DMS79 (cell line): ENCODE measurements at places on chromosomes 2 and 18.

DNA sequence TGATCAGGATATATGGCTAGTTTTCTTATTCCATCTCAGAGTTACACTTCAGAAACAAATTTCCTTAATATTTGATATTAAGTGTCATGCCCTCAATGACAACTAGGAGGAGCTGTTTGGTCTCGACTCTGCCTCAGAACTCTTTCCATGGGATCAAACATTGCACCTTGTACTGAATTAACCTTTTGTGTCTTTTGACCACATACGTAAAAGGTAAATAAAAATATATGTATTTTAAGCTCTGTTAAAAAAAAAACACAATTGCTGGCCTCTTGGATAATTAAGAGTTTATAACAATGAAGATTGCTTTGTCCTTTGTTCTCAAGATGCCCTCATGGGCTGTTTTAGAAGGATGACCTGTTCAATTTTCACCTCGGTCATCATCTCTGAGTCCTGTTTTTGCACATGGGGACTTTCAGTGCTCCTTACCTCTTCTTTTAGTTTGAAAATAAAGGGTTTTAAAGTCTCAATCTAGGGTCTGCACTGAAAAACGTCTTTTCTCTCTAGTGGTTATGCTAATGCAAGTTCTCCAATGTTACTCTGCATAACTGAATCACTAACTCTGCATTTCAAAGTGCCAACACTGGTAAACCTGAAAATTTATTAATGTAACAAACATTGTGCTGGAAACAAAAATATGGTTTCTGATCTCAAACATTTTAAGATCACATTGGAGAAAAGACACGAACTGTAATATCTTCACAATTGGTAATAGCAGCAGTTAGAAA is 18.8 kb upstream of the FN1 start:
- no peak for DNase-seq

DNA sequence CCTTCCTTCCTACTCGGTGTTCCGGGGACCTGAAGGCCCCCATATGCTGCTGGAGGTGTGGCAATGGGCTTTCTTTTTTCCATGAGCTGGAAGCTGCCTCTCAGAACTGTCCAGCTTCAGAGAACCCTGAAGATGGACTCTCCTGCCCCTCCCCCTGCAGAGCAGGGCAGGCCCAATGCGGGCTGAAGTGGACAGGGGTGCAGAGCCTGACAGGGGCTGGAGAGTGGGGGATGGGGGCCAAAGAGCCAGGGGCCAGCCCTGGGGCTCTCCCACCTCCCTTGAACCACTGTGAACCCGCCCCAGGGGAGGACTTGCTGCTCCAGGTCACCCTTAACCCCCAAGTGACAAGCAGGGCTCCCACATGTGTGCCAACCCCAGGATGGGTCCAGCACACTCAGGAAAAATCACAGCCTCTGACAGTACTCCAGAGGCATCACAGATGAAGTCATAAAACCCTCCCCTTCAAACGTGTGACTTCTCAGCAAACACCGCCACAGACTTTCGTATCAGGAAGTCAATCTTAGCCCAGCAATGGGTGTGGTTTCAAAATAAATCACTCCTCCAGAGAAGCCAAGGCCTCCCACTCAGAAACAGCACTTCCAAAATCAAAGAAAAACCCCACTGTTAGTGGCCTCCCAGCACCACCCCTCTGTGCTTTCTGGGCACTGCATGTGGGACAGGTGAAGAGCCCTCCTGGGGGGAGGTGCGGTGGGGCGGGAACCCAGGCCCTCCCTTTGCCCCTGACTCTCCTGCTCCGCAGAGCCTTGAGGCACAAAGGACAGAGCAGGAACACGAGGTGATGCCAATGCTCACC is 135.8 kb downstream of the HDAC4 start:
- DNase-seq: no peak

DNA sequence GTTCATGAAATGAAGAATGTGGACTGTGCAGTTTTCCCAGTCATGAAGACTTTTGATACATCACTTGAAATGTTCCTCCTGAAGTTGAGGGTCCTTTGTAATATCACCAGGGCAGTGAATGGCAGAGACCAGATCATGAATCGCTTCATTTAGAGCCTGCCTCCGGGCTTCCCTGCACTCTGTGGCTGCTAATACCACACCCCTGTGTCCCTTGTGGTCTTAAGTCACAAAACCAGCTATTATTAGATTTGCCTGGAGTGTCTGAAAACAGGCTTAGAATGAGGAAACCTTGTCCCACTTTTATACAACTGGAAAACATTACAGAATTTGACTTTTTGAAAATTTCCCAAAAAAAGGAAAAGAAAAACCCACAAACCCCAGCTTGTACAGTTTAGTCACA is 147.9 kb downstream of the MGAT5 start:
- DNase-seq: no peak

- peak; percentile 54 for DNase-seq
Observed at GRCh38 chr2:235666213-235666781, 172.5 kb downstream of the AGAP1 start.

GRCh38 chr2:148680462-148680861 is 35.9 kb downstream of the EPC2 start:
- DNase-seq: no peak

DNA sequence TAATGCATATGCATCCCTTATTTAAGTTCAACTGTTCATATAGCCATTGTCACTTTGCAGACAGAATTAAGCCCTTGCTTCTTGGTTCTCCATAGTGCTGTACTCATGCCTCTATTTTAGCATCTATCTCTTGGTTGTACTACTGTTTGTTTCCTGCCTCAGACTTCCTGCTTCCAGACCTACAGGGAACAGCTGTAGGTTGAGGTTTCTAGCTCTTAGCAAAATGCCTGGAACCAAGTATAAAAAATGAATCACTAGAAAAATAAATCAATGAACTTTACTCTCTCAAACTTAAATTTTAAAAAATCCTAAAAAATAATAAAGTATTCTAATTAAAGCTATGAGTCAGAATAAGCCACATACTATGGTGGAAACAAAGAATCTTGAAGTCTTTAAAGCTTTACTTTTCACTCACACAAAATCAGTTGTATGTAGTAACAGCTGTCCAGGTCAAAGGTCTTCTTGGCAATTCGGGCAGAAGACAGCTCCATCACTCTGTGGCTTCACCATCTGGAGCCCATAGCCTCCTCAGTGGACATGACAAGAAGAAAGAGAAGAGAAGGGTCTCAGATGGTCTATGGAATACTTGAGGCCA is 1228.1 kb upstream of the GYPC start:
- DNase-seq: no peak

- no peak for DNase-seq
Observed at GRCh38 chr2:240997141-240997855, 1.1 kb upstream of the SNED1 start.

- no peak for DNase-seq
Observed at GRCh38 chr2:145744541-145745386, 1224.8 kb upstream of the ZEB2 start.

GRCh38 chr2:56448403-56449001 is 264.7 kb downstream of the CCDC85A start:
- no peak for DNase-seq

DNA sequence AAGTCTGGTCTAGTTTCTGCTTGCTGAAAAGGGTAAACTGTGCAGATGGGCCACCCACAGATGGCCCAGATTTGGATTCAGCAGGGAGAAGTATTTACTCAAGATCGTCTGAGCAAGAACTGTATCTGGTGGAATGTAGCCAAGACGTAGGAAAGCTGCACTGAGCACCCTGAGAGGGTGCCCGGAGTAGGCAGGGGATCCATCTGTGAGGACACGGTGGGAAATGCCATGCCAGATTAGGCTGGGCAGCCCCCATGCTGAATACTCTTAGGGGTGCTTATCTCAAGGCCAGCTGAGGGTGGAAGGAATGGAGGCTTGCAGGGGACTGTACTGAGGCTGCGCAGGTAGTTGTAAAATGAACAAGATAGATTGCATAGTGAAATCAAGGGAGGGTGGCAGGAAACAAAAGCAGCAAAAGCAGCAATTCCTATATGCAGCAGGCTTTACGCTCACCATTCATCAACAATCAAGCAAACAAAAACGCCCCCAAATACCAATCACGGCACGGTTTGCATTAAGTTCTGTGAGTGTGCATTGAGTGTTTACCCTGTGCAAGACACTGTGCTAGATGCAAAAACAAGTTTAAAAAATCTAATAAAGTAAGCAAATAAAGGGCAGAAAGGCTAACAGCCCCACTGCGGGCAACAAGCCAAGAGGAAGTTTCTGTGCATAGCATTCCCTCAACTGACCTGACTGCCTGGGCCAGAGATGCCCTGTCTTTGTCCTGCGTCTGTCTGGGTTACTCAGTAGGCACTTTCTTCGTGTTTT is 32.2 kb upstream of the LPIN2 start:
- DNase-seq: peak; percentile 67

DNA sequence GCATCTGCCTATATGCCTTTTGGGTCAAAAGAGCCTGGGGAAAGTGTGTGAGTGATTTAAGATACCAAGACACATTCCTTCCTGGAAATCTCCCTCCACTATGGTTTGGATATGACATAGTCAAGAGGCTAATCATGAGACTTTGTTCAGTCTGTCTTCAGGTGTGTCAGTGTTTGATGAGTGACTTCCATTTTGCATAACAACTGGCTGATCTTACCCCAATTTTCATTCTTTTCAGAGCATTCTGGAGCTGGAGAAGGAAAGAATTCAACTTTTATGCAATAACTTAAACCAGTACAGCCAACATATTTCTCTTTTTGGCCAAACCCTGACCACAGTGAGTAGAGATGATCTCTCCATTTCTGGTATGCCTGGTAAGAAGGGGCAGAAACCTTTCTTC is 39.4 kb downstream of the SPC25 start:
- DNase-seq: no peak

- no peak for DNase-seq
Observed at GRCh38 chr2:127853671-127854070, 4.3 kb downstream of the POLR2D start.

DNA sequence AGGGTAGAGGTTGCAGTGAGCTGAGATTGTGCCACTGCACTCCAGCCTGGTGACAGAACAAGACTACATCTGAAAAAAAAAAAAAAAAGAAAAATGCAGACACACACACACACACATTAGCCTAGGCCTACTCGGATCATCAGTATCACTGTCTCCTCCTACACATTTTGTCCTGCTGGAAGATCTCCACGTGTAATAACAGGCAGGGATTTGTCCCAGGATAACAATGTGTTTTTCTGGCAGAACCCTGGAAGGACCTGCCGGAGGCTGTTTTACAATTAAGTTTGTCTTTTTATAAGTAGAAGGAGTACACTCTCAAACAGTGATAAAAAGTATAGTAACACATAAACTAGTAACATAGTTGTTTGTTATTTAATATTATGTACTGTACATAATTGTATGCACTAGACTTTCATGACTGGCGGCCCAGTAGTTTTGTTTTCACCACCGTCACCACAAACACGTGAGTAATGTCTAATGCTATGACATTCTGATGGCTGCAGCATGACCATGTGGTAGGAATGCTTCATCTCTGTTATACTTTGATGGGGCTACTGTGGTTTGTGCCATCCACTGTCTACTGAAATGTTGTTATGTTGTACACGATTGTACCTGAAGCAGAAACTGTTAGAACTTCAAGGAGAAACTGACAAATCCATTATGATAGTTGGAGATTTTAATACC is 130.6 kb downstream of the ATP9B start:
- no peak for DNase-seq

DNA sequence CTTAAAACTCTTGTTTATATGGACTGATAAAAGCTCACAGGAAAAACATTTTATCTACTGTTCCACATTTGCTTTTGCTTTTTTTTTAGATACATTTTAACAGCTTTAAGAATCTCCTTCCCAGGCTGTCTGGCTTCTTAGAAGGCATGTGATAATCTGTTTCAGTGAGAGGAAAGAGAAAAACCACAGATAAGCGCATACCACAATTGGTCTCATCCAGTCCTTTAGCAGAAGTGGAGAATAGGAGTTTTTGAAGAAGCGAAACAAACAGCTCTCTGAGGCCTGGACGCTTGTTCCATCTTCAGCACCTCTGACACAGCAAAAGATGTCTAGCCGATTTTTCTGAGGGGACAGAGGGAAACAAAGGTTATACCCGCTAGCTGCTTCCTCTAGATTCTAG is 37.6 kb downstream of the RMC1 start:
- DNase-seq: no peak

- DNase-seq: no peak
Observed at GRCh38 chr2:156023229-156023869, 309.2 kb downstream of the NR4A2 start.

DNA sequence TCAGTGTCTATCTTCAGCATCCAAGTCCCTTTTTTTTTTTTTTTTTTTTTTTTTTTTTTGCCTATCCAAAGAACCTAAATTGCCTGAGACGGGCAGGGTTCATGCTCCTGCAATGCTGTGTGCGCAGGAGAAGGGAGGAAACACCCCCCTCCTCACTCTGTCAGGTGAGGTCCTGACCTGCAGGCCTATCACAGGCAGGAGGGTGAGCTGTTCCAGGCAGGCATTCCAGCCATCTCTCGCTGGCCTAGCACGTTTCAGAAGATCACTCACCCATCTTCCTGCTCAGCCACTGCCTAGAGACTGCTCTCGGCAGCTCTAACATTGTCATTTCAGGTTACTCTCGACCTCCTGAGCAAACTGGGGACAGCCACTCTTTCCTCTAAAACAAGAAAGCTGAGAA is 48.4 kb upstream of the LAPTM4A start:
- DNase-seq: no peak

GRCh38 chr2:26243470-26244308 is 743 bp downstream of the HADHA start:
- DNase-seq: no peak

- DNase-seq: no peak
Observed at GRCh38 chr2:154724194-154724797, 25.8 kb downstream of the KCNJ3 start.

GRCh38 chr2:23268467-23269263 is 116.3 kb upstream of the KLHL29 start:
- DNase-seq: no peak
